ENCODE measurements at places on chromosomes 3 and 15.

GRCh38 chr3:15439476-15439875, 12.1 kb downstream of the EAF1 start:
- no peak for DNase-seq

GRCh38 chr15:92669432-92669831, 13.9 kb upstream of the FAM174B start:
- DNase-seq = no peak

DNA sequence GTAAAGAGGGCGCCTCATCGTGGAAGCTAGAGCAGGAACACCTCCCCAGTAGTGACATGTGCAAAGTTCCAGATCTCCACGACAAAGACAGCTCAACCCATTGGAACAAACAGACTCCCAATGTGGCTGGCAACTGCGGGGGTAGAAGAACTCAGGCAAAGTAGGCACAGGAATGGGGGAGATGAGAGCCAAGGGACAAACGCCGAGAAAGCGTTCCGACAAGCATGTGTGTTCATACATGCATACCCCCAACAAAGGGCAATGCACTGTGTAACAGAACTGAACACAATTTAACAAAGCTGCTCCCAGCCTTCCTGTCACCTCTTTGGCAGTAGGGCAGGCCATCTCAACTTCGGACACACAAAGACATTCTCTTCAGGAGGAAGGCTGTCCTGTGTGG, 11.6 kb downstream of the RCCD1 start:
- no peak for DNase-seq

GRCh38 chr3:128603811-128604775, 46.5 kb downstream of the RPN1 start:
- no peak for DNase-seq

DNA sequence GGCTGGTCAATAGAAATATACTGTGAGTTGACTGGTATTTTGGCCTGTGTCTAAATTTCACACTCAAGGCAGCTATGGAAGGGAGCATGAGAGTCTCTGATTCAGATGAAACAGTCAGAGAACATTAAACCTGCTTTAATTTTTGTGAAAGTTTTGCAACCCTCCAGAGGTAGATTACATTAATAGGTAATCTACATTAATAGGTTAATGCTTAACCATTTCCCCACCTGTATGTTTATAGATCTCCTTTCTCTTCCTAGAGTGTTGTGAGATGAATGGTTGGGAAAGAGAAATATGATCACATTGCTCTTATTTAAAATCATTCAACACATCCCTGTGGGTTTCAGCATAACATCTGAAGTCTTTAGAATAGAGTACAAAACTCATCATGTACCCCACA, 586.9 kb upstream of the DPPA4 start:
- no peak for DNase-seq

DNA sequence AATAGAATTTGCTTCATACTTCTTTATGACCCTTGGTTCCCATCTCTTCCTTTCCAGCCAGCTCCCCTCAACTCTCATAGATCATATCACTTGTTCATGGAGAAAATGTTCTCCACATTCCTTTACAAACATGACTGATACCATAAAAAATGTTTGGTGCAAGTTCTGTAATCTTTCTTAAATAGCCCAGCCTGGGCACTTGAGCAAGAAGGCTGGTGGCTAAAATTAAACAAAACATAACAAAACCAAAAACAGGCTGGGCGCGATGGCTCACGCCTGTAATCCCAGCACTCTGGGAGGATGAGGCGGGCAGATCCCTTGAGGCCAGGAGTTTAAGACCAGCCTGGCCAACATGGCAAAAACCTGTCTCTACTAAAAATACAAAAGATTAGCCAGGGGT, 8.9 kb upstream of the POLR2M start:
- no peak for DNase-seq

DNA sequence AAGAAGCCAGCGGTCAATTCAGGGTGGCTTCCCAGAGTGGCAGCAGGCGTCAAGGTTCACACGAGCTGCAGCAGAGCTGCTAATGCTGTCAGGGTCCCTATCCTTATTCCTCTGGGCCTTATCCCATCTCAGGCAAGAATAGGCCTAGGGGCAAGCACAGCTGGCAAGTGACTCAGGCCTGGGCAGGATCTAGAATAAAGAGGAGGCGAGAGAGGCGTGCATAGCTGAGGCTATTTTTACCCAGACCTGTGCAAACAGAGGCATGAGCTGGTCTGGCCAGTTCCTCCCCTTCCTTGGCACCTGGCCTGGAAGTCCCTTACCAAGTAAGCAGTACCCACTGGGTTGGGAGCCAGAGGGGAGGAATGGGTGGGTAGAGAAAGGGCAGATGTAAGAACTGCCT, 12.2 kb upstream of the VIPR1 start:
- peak; percentile 22 for DNase-seq

DNA sequence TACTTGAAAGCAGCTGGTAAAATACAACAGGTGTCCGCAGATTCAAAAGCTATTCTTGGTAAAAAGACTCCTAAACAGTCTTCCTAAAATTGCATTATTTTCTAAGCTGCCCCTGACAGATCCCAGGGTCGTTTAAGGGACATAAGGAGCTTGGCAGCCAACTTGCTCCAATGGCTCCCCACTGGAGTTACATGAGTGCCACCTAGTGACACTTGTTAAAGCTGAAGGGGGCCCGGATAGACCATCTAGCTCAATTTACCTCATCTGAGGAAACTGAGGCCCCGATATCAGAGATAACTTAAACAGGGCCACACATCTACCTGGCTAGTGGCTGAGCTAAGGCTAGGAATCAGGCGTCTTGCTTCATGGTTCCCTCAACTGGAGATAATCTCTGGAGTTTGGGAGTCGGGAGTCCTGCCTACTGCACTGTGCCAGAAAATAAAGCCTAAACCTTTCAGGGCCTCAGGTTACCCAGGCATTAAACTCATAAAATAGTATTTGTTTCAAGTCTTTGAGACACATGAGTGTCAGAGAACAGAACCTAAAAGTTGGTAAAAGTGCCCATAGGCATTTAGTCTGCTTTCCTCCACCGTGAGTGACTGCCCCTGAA, 6.5 kb upstream of the TBC1D23 start:
- DNase-seq = no peak

DNA sequence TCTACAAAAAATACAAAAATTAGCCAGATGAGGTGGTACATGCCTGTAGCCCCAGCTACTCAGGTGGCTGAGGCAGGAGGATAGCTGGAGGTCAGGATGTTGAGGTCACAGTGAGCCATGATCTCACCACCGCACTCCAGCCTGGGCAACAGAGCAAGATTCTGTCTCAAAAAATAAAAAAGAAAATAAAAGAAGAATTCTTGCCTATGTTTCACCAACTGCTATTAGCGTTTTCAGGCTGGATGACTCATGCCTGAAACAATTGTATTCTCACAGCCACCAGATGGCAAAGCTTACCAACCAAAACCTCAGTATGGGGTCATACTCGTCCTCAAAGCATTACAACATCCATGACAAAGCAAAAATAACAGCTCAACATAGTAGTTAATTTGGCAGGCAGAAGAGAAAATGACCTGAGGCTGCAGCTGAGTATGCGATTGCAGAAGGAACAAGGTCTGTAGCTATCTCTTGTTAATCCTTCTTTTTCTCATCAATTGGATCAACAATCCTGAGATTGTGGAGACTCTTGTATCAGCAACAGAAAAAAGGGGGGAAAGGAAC, 52.2 kb downstream of the TP53BP1 start:
- no peak for DNase-seq

GRCh38 chr3:46908294-46908985, 30.9 kb downstream of the PTH1R start:
- DNase-seq = no peak

GRCh38 chr3:8712045-8712907, 21.3 kb upstream of the CAV3 start:
- DNase-seq = no peak

GRCh38 chr15:31004220-31004733, 12.8 kb upstream of the MTMR10 start:
- DNase-seq = no peak

GRCh38 chr3:169865176-169865767, 4.5 kb downstream of the LRRC31 start:
- peak; percentile 54 for DNase-seq

DNA sequence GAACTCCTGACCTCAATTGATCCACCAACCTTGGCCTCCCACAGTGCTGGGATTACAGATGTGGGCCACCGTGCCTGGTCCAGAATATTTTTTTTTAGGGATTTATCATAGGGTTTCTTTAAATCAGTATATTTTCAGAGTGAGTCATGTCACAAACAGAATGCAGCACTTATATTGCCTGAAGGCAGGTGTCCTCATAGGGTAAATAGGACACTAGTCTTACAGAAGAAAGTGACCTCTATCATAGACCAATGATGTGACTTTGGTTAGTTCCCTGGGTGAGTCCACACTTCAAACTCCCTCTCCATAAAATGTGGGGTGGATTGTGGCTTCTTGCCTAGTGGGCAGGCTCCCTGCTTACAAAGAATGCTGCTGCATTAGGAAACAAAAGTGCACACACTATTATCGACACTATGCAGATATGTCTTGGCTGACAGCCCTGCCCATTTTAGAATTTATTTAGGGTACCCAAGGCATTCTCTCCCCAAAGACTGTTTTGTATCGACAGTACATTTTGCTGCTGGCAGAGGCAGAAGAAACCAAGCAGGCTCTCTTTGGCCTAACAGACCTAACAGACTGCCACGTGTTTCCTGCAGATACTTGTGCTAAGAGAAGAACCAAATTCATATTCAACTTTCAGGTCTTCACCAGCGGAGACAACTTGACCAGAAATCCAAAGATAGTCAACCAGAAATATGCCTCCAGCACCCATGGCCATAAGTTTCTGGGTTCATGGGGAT, 125.0 kb downstream of the MOBP start:
- no peak for DNase-seq
